ENCODE measurements at places on chromosomes 13 and 19.

GRCh38 chr13:83620530-83621220 lies 261.6 kb downstream of the SLITRK1 start:
- no peak for DNase-seq

- DNase-seq = no peak
Measured at GRCh38 chr19:55484593-55485438, at the start of gene NAT14. TSS of gene NAT14 (plus strand) at chr19:55485188. CDS start at chr19:55485709, 521 bp downstream.

GRCh38 chr13:94317063-94317491 lies 162.4 kb downstream of the DCT start:
- no peak for DNase-seq

DNA sequence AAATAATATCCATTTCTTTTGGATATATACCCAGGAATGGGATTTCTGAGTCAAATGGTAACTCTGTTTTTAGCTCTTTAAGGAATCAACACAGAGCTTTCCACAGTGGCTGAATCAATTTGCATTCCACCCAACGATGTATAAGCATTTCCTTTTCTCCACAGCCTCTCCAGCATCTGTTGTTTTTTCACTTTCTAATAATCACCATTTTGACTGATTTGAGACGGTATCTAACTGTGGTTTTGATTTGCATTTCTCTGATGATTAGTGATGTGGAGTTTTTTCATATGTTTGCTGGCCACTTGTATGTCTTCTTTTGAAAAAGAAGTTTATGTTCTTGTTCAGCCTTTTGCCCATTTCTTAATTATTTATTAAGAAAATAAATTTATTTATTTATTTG lies 352.2 kb upstream of the OBI1 start:
- no peak for DNase-seq

- no peak for DNase-seq
Measured at GRCh38 chr19:18634612-18635297, 2.1 kb upstream of the KLHL26 start.
